ENCODE measurements at places on chromosomes 1 and 21.

DNA sequence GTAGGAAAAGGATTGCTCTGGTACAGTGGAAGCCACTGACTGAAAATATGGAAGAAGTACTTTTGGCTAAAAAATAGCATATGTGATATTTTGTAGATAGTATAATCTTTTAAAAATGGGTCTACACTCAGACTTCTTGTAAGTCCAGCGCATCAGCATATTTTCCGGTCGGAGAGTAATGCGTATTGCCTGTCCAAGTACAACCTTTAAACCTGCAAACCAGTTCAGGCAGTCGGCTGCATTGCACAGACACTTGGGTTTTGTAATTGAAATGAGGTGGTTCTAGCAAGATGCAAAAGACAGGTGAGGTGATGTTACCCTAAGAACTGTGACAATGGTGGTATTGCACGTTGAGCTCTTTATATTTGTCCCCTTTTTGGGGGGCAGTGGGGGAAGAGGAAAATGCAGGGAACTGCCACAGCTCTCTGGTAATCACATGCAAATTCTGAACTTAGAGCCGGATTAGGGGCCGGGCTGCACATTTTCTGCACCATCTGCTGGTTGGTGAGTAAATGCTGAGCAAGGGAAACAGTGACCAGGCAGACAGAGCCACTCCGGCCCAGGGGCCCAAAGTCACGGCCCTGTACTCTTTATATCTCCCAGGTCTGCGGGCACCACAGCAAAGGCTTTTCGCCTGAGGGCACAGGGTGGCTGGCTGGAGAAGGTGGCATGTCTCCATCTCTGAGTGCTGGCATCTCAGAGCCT is 2.3 kb downstream of the GPR137B start:
- no peak for DNase-seq

- DNase-seq: no peak
Measured at GRCh38 chr1:182080955-182081582, 19.6 kb upstream of the ZNF648 start.

DNA sequence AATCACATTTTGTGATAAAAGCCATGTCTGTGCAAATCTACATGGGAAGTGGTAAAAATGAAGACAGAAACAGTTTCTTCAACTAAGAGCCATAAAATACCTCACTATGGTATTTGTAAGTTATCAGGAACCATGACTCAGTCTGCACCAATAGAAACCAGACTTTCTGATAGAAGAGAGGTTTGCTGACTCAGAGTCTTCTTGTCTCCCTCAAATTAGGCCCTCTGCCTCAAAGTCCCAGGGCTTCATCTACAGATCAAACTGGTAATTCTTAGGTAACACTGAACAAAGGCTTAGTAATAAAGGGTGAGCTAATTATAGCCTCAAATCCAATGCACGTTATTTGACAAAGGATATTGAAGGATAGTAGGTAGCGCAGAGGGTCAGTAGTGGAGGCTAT is 30.9 kb upstream of the SSX2IP start:
- DNase-seq: no peak

DNA sequence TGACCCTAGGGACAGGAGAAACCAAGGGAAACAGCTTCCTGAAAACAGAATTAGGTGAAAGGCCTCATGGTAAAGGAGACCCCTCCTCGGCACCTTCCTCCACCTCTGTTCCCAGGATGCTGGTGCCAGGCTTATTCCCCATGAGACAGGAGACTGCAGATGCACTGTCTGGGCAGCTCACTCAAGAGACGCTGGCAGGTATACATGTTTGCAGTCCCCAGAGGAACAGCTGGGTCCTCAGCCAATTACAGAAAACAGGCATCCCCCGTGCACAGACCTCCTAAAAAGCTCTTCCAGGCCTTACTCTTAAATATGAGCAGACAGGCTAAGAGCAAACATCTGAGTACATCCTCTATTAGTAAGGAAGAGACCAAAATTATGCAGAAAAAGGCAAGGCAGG is 6.5 kb downstream of the CCSAP start:
- DNase-seq: no peak

- DNase-seq: no peak
Measured at GRCh38 chr1:22825486-22826189, 115.0 kb downstream of the EPHB2 start.

GRCh38 chr1:229076195-229076594 is 194.7 kb upstream of the RAB4A start:
- no peak for DNase-seq

GRCh38 chr1:179082333-179082998 is 596 bp downstream of the TOR3A start:
- DNase-seq: no peak

DNA sequence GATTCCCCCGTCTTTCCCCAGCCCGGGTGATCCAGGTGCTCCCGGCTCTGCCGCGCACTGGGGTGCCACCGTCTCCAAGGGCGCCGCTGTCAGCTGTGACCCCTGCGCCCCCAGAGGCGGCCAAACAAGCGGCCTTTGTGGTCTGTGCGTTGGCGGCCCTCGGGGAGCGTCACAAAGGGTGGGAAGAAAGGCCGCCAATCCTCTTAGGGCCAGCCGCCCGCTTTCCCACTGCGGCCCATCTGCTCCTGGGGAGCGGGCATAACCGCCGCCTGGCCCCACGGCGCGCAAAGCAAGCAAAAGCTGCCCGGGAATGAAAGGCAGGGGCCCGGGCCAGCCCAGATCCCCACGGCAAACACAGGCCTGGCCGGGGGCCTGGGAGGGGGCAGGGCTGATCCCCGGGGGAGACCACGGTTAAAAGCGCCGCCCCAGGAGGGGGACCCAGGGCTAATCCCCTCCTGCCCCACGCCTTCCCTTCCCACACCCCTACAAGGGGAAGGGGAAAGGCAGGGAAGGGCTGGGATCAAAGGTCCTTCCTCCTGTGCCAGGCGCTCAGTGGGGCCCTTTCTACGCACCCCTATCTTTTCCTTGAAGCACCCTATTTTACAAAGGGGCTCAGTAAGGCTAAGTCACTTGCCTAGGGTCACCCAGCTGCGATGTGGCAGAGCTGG is 24.0 kb downstream of the C1QB start:
- DNase-seq: no peak

GRCh38 chr1:218400624-218401023 is 55.5 kb downstream of the TGFB2 start:
- no peak for DNase-seq

- no peak for DNase-seq
Measured at GRCh38 chr1:187010571-187011309, 182.0 kb downstream of the PLA2G4A start.

DNA sequence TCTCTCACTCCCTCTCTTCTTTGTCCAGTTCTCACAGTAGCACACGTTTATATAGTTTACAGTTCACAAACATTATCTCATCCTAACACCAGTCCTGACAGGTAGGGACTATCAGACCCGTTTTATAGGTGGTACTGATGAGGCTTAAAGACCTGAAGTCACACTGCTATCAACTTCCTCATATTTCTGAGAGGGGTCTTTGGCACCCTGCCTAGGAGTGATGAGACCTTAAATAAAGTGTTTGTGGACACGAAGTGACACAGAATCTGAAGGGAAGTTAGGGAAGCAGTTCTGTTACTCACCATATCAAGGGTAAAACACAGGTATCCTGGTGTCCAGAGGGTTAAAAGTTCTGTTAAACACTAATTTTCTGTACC is 590 bp upstream of the TACSTD2 start:
- no peak for DNase-seq

- no peak for DNase-seq
Measured at GRCh38 chr1:216566641-216567205, 143.5 kb upstream of the USH2A start.

GRCh38 chr21:21156957-21157356 is 158.7 kb downstream of the NCAM2 start:
- DNase-seq: no peak

- no peak for DNase-seq
Measured at GRCh38 chr1:24388331-24388885, 25.2 kb downstream of the STPG1 start.

- no peak for DNase-seq
Measured at GRCh38 chr21:27722095-27722494, 755.2 kb upstream of the ADAMTS5 start.

DNA sequence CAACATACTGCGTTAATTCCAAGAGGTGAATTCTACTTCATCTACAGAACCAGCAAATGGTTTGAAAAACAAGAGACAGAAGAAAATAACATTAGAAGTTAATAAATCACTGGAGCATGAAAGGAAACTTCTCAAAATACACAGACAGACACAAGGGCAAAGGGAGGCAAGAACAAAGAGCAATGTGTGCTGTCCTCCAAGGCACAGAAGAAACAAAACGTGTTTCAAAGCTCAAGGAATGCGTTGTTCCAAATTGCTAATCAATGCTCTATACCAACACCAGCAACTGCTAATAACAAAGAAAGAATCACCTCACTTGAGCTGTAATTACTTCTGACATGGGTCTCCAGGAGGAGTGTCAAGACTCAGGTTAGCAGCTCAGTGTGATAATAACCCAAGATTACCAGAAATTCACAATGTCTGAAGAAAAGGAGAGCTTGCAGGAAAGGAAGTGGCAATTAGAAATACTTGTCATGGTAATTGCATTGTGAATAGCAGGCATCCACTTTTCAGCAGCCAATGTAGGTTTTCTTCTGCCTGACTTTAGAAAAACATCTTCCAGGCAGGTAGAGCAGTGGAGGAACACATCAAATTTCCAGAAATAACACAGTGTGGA is 175.4 kb downstream of the SEC16B start:
- DNase-seq: no peak

DNA sequence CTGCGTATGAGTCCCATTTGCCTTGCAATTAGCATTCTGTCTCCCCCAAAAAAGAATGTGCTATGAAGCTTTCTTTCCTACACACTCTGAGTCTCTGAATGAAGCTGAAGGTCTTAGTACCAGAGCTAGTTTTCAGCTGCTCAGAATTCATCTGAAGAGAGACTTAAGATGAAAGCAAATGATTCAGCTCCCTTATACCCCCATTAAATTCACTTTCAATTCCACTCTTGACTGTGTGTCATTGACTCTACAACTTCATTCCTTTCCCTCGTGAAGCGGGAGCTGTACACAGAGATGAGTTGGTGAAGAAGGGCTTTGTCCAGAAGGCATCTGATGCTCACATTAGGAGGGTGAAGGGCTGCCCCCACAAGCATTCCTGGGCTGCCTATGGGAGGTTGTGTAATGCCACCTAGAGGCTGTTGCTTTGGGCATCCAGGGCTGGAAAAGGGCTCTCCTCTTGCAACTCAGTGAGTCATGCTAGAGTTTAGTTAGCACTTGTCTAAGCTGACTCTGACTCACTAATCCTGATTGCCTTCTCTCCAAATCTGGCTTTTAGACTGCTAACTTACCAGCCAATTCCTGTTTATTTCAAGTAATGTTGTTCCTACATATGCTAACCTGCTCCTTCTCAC is 1.8 kb downstream of the SPRR1B start:
- DNase-seq: no peak

DNA sequence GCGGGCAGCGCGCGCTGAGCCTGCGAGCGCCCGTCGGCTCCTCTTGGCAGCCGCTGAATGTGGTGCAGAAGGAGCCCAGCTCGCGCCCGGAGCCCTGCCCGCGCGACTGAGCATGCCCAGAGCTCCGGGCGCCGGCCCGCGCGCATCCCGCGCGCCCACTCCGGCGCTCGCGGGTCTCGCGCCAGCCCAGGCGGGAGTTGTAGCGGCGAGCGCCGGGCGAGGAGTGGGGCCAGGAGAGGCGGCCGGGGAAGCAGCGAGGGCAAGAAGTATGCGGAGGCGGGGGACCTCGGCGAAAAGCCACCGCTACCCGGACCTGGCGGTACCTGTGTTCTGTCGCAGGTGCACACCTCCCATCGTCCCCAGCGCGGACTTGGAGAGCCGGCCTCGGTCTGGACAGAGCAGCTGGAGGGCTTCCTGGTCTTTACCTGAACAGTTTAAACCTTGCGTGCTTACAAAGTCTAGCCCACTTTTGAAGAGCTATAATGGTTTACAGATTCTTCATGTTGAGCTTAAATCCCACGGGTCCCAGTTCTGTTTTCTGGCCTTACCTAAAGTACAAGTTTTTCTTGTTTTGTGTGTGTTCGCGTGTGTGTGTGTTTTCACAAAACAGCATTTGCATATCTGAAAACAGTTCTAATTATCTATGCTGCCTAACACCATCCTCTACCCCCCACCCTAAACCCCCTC is at the start of gene DDAH1:
Gene DDAH1, minus strand, starts transcription at position 61 of the 687 bp plus-strand sequence. CDS start 114 bp downstream, outside the sequence.
- no peak for DNase-seq
